HepG2 (cell line): ENCODE measurements at places on chromosomes 12 and 14. TPM values are rescaled to one million over a fixed set of nuclear protein-coding genes. Genes with fewer than 3 reads are reported as not detected.
A peak's percentile ranks its signal among the peaks of the same experiment; 100 is the strongest.

The OTX2 gene
- not detected in 2 replicates for total RNA-seq

The GLS2 gene
- 12.2 and 14.0 TPM in 2 replicates for total RNA-seq

The MDGA2 gene
- not detected in 2 replicates for total RNA-seq

The PRKD1 gene
- 0.22 and 0.41 TPM in 2 replicates for total RNA-seq

The KLRG1 gene
- total RNA-seq: 1.2 and 1.6 TPM in 2 replicates

The MIPOL1 gene
- 34.2 and 35.2 TPM in 2 replicates for total RNA-seq

The LPAR5 gene
- 0.07 and 0.09 TPM in 2 replicates for total RNA-seq

The CHFR gene
- total RNA-seq: 21.0 and 21.4 TPM in 2 replicates

DNA sequence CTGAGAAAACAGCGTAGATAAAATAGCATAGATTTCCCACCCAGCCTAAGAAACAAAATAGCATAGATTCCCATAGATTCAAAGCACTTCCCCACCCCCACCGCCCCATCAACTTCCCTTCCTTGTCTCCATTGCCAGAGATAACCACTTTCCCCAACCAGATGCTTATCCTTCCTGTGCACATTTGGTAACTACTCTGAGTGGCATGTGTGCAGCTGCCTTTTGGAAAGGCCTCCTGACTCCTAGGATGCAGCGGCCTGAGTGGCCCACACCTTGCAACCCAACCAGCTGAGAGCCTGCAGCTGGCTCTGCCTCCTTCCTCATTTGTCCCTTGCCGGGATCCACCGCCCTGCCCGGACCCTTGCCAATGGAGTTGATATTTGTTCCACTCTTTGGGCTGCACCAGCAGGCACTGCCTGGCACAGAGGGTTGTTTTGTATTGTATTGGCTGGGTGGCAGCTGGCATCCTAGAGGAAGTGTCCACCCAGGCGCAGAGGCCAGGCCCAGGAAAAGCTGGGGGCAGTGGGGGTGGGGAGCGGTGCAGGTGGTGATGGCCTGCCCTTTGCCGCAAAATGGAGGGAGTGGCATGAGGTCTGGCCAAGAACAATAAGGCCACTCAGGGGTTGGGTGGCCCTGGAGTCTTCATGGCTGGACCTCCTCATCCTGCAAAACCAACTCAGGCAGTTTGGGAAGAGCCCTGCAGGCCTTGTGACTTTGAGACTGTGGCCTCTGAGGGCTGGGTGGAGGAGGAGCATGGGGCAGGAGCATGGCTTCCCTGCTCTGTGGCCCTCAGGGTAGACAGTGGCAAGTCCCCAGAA is 4.9 kb downstream of the SLC48A1 start:
- peaks cover 31% of the 10 kb centered on the region for H3K4me1 ChIP-seq
- no peak overlapping the region for H3K27ac ChIP-seq
- no peaks in the 10 kb centered on the region for H3K27me3 ChIP-seq
- H3K36me3 ChIP-seq: no peaks in the 10 kb centered on the region

- no peak overlapping the region for H3K27ac ChIP-seq
- H3K36me3 ChIP-seq: no peaks in the 10 kb centered on the region
- H3K27me3 ChIP-seq: no peaks in the 10 kb centered on the region
- no peak overlapping the region for H3K4me3 ChIP-seq
- H3K4me1 ChIP-seq: peaks cover 9% of the 10 kb centered on the region
- DNase-seq: peak; percentile 79
Measured at GRCh38 chr14:20855652-20856291, 35.4 kb upstream of the RNASE3 start.

DNA sequence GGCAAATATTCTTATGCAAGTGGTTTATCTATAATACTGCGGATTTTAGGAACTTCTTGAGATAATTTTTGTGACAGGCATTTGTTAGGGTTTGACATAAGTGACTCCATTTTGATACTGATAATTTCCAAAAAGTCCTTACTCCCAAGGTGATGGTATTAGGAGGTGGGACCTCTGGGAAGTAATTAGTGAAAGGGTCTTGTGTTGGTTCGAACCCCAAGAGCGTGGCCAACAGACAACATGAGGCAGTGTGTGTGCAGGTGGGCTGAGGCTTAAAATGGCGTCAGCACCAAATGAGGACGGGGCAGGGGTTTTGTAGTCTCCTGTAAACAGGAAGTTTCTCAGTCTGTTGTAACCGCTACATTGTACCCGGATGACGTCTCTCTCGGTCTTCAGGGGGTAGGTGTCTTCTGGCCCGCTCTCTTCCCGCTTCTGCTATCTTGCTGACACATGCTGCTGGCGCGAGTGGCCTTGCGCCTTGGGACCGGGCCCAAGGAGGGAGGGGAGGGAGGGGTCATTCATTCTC is 1.7 kb upstream of the C12orf43 start:
- no peak for DNase-seq
- H3K27me3 ChIP-seq: no peaks in the 10 kb centered on the region; the same call in 2 of the 3 replicates
- H3K4me1 ChIP-seq: peaks cover 63% of the 10 kb centered on the region
- no peak overlapping the region for H3K27ac ChIP-seq
- H3K36me3 ChIP-seq: no peaks in the 10 kb centered on the region; the same call in 1 of the 2 replicates

- H3K4me3 ChIP-seq: no peak overlapping the region
- no peaks in the 10 kb centered on the region for H3K36me3 ChIP-seq
- H3K4me1 ChIP-seq: no peaks in the 10 kb centered on the region
- no peak for DNase-seq
- no peaks in the 10 kb centered on the region; the same call in none of the 2 replicates for H3K27me3 ChIP-seq
Measured at GRCh38 chr12:104638851-104639240, 182.1 kb downstream of the CHST11 start.

DNA sequence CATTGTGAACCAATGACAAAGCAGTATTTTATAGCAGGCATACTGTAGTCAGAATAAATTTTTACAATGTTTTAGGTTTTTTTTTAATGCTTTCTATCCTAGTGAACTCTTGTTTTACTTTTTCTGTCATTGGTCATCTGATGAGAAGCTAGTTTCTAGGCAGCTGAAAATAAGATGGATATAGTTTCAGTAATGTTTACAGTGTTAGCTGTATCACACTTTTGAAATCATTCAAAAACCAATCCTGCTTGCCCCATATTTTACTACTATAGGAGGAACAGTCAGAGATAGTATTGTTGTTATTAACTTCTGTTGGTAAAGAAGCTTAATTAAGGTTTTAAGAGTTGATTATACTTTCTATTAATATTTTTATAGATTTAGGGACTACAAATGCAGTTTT is 24.5 kb downstream of the USP15 start:
- H3K27me3 ChIP-seq: no peaks in the 10 kb centered on the region
- no peak overlapping the region for H3K27ac ChIP-seq
- no peaks in the 10 kb centered on the region for H3K36me3 ChIP-seq
- no peak overlapping the region for H3K4me3 ChIP-seq
- DNase-seq: no peak

GRCh38 chr12:46174061-46174662 is 94.7 kb downstream of the SLC38A1 start:
- no peaks in the 10 kb centered on the region for H3K4me1 ChIP-seq
- no peaks in the 10 kb centered on the region for H3K36me3 ChIP-seq
- no peak for DNase-seq
- no peak overlapping the region for H3K27ac ChIP-seq
- H3K27me3 ChIP-seq: no peaks in the 10 kb centered on the region
- no peak overlapping the region for H3K4me3 ChIP-seq

GRCh38 chr12:49212572-49212971 is 23.7 kb upstream of the TUBA1A start:
- DNase-seq: no peak
- H3K4me3 ChIP-seq: no peak overlapping the region
- H3K27me3 ChIP-seq: peaks cover 7% of the 10 kb centered on the region; the same call in 1 of the 3 replicates
- H3K4me1 ChIP-seq: no peaks in the 10 kb centered on the region
- H3K36me3 ChIP-seq: no peaks in the 10 kb centered on the region

GRCh38 chr12:59403259-59403932 is 192.4 kb upstream of the SLC16A7 start:
- H3K27me3 ChIP-seq: no peaks in the 10 kb centered on the region
- no peaks in the 10 kb centered on the region for H3K36me3 ChIP-seq
- no peak overlapping the region for H3K4me3 ChIP-seq
- no peak overlapping the region for H3K27ac ChIP-seq
- H3K4me1 ChIP-seq: no peaks in the 10 kb centered on the region

GRCh38 chr14:81093651-81094050 is 127.1 kb downstream of the GTF2A1 start:
- no peak overlapping the region for H3K4me3 ChIP-seq
- no peak for DNase-seq
- H3K27ac ChIP-seq: no peak overlapping the region
- no peaks in the 10 kb centered on the region for H3K36me3 ChIP-seq
- no peaks in the 10 kb centered on the region for H3K27me3 ChIP-seq
